ENCODE measurements at places on chromosomes 6 and 20.
A peak's percentile ranks its signal among the peaks of the same experiment; 100 is the strongest.

- H3K4me1 ChIP-seq = no peaks in the 10 kb centered on the region
- no peak overlapping the region for H3K27ac ChIP-seq
- DNase-seq = no peak
- no peaks in the 10 kb centered on the region for H3K36me3 ChIP-seq
- H3K27me3 ChIP-seq = no peaks in the 10 kb centered on the region
- H3K4me3 ChIP-seq = no peak overlapping the region
Observed at GRCh38 chr6:72760114-72760793, 138.4 kb downstream of the KCNQ5 start.

DNA sequence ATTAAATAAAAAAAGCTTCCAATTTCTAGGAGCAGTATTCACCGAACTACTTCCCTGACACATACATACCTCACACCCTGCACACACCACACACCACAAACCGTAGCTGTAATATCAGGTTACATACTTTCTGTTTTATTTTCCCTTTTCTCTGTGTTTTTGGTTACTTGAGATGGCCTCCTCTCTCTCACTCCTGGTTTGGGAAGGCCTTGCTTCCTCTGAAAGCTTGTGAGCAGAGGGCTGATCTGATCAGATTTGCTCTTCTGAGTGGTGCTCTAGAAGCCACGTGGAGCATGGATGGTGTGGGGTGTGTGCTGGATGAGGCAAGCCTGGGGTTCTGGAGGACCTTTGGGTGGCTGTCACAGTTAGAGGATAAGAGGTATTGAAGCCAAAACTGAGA is 20.9 kb downstream of the UTRN start:
- DNase-seq = no peak
- peaks cover 3% of the 10 kb centered on the region for H3K27me3 ChIP-seq
- no peak overlapping the region for H3K27ac ChIP-seq
- H3K4me3 ChIP-seq = no peak overlapping the region
- peaks cover 7% of the 10 kb centered on the region for H3K4me1 ChIP-seq
- H3K36me3 ChIP-seq = no peaks in the 10 kb centered on the region

DNA sequence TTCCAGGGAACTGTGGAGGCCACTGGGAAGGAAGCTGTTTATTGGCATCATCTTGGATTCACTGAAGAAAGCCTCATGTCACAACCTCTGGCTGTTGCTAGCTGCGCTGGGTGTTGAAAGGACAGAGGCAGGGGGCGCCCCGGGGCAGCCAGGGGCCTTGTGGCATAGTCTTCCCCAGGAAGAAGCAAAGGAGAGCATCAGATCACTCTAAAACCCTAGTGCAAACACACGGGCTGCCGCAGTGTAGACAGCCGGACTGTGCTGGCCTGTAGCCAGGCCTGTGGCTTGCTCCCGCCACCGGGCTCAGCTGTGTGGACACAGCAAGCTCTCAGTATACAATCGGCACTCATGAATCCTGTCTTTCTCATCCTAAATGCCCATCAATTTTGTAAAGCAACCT is 23.8 kb upstream of the SMOC2 start:
- H3K4me1 ChIP-seq = no peaks in the 10 kb centered on the region
- DNase-seq = no peak
- no peaks in the 10 kb centered on the region for H3K36me3 ChIP-seq
- H3K4me3 ChIP-seq = no peak overlapping the region
- H3K27ac ChIP-seq = no peak overlapping the region
- H3K27me3 ChIP-seq = no peaks in the 10 kb centered on the region

DNA sequence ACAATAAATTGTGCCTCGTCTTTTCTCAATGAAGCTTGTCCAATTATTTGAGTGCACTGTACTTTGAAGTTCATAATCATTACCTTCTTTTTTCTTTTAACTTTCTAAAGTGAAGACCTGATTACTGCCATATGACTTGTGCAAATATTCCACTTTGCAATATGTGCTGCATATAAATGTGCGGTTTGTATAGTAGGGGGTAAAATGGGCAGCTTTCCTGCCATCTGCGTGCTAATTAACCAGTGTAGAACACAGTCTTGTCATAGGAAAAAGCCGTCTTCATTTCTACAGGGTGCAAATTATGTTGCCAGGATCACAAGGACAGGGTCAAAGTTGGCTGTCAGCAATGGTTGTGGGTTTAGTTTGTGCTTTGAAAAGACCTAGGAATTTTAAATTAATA is 397.0 kb downstream of the NKAIN2 start:
- no peak overlapping the region for H3K27ac ChIP-seq
- no peaks in the 10 kb centered on the region for H3K36me3 ChIP-seq
- no peaks in the 10 kb centered on the region for H3K27me3 ChIP-seq
- H3K4me3 ChIP-seq = no peak overlapping the region

DNA sequence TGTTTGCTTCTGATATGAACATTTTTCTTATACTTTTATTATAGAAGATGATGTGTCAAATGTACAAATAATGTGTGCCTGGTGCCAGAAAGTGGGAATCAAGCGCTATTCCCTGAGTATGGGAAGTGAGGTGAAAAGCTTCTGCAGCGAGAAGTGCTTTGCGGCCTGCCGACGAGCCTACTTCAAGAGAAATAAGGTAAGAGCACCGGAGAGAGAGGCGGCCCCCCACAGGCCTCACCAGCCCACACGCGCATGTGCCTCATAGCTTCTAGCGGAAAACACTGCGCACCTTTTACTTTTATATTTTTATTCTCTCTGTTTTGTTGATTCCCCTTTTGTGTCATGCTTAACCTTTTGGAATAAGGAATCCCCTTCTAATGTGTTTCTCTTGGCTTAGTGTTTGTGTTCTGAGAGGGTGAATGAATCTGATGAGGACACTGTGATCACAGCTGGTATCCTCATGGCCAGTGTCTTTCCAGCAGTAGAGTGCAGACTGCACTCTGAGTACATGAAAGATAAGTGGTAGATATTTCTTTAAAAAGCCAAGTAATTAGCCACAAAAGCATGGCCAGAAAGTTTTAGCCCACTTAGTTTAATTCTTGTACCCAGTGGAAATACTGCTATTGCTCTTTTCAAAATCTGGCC is 43.6 kb downstream of the SOBP start:
- H3K27me3 ChIP-seq = no peaks in the 10 kb centered on the region
- no peak for DNase-seq
- H3K27ac ChIP-seq = no peak overlapping the region
- H3K4me3 ChIP-seq = no peak overlapping the region
- no peaks in the 10 kb centered on the region for H3K36me3 ChIP-seq

DNA sequence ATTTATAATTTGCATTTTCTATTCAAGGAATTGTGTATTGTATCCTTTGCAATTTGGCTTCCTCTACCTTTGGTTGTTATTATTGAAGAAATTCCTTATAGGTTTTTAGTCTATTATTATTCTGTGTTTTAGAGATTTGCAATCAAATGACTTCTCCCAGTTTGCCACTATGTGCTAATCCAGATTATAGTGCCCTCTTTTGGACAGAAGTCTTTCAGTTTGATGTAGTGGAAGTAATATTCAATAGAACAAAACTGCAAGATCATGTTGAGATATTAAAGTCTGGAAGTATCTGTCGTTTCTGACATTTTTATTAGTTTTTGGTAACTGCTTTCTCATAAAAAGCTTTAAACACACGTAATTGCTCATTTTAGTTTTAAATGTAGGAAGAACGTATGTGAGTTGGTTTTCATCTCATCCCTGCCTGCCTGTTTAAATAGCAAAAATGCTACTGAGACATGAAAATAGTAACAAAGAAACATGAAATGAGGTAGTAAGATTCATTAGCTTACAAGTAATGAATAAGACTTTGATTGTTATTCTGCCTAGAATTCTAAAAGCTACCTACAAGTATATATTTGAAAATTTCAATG is 72.8 kb downstream of the RTN4IP1 start:
- H3K36me3 ChIP-seq = peaks cover 3% of the 10 kb centered on the region
- H3K27ac ChIP-seq = no peak overlapping the region
- peak; percentile 58 for DNase-seq
- peaks cover 4% of the 10 kb centered on the region for H3K4me1 ChIP-seq
- no peak overlapping the region for H3K4me3 ChIP-seq

- H3K36me3 ChIP-seq = no peaks in the 10 kb centered on the region
- DNase-seq = no peak
- H3K27ac ChIP-seq = no peak overlapping the region
- no peaks in the 10 kb centered on the region for H3K4me1 ChIP-seq
- no peaks in the 10 kb centered on the region for H3K27me3 ChIP-seq
Observed at GRCh38 chr6:157779705-157780604, 43.1 kb upstream of the SNX9 start.

DNA sequence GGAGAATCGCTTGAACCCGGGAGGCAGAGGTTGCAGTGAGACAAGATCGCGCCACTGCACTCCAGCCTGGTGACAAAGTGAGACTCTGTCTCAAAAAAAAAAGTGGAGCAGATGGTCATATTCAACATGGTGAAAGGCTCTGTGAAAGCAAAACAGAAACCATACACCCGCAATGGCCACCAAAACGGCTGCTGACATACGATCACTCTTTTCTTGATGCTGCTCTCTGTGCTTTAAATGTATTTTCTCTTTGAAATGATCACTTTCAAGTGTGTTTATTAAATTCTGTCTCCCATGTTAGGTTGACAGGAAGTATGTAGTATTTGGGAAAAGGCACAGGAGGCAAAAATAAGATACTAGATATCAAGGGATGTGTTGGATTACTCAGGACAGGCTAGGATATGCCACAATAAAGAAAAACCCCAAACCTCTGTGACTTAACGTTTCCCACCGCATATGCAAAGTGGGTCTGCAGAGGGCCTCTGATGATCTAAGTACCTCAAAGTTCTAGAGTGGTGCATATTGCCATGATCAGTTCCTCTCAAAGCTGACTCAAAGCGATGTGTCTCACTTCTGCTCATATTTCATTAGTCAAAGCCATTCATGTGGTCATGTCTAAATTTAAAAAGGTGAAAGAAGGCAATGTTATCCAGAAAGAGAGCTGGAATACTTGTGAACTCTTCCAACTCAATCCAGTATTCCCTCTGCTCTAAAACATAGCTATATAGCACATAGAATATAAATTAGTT is 155.1 kb upstream of the SOX4 start:
- peaks cover 18% of the 10 kb centered on the region for H3K4me1 ChIP-seq
- H3K27ac ChIP-seq = peak overlapping the region; percentile 10
- peak; percentile 68 for DNase-seq
- no peak overlapping the region for H3K4me3 ChIP-seq

- no peak overlapping the region for H3K4me3 ChIP-seq
- no peaks in the 10 kb centered on the region for H3K36me3 ChIP-seq
Observed at GRCh38 chr20:51639206-51639832, 96.8 kb upstream of the NFATC2 start.

DNA sequence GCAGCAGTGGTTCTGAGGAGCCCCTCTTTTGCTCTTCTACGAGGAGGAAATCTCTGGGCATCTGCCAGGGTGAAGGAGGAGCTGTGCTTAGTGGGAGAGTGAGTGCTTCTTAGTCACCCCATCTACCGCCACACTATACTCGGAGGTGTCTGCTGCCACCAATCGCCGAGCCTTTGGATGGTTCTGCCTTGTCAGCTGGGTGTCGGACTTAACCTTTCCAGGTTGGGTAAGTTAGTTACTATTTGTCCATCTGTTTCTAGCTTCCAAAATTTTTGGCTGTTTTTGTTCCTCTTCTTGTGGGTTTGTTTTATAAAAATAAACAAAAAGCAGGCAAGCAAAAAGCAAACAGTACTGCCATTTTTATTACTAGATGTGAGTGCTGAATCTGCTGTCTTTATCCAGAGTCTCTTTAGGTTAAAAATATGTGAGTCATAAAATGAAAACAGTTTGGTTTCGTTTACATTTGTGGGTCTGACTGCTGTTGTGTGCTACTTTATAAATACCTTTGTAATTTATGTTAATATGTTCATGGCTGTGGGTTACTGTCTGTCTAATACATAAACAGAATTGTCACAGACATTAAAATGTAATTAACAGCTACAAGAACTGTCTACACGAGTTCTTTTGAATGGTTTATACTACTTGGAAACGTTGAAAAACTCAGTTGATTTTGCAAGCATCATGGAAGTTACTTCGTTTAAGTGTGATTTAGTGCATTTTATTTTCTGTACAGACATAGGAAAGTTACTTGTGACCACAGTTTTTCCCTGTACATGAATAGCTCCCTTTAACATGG is 89.2 kb downstream of the ARID1B start:
- DNase-seq = no peak
- no peak overlapping the region for H3K27ac ChIP-seq
- no peak overlapping the region for H3K4me3 ChIP-seq
- no peaks in the 10 kb centered on the region for H3K27me3 ChIP-seq

DNA sequence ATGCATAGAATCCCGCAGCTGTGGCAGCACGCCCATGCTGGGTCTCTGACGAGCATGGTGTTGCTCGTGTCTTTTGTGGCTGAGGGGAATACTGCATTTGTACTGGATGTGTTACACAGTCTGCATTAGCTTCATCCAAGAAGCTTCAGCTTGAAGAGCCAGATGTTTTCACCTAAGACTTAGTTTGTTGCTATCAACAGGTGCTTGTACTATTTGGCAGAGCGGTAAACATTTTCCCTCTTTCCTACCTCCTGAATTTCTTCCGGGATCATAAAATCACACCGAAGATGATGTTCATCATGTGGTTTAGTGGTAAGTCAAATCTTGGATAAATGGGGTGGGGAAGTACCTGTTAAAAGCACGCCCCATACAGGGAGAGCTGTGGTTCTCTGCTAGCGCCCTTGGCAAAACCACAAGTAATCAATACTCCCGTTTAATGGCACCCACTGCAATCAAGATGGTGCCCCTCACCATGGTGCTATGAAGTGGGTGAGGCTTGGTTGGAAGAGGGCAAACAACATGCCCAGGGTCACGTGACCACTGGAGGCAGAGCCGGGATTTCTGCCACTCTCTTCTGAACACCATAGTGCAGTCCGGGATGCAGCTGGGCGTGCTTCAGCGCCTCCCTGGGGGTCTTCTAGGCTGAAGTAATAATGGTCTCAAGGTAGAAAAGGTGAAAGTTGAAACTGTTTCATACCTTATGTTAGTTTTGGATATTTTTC is 34.4 kb downstream of the SPATA2 start:
- no peak overlapping the region for H3K4me3 ChIP-seq
- no peaks in the 10 kb centered on the region for H3K4me1 ChIP-seq
- H3K36me3 ChIP-seq = peaks cover 56% of the 10 kb centered on the region
- no peaks in the 10 kb centered on the region for H3K27me3 ChIP-seq

GRCh38 chr6:30260036-30260504 is 46.9 kb upstream of the TRIM26 start:
- no peaks in the 10 kb centered on the region for H3K36me3 ChIP-seq
- DNase-seq = no peak
- peak overlapping the region; percentile 16 for H3K4me3 ChIP-seq
- peaks cover 19% of the 10 kb centered on the region for H3K4me1 ChIP-seq
- H3K27ac ChIP-seq = peak overlapping the region; percentile 93
